ENCODE measurements at places on chromosomes 5 and 9. TPM values are rescaled to one million over a fixed set of nuclear protein-coding genes. Genes with fewer than 3 reads are reported as not detected.
A peak's percentile ranks its signal among the peaks of the same experiment; 100 is the strongest.

DNA sequence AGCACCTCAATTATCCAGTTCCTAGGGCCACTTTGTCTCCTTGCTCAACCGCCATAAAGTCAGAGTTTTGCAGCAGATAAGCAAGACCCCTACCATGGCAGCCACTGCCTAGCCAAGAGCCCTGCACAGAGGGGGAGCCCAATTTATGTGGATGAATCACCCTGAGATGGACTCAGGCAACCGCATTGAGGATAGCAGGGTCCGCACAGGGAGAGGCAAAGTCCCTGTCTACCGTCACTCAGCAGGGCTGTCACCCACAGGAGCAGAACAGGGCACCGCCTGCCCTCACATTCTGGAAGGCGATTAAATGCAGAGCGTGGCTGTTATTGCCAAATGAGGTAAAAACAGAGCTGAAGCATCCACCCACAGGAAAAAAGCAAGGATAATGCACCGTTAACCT, 1.7 kb downstream of the FBP2 start:
- DNase-seq: no peak

DNA sequence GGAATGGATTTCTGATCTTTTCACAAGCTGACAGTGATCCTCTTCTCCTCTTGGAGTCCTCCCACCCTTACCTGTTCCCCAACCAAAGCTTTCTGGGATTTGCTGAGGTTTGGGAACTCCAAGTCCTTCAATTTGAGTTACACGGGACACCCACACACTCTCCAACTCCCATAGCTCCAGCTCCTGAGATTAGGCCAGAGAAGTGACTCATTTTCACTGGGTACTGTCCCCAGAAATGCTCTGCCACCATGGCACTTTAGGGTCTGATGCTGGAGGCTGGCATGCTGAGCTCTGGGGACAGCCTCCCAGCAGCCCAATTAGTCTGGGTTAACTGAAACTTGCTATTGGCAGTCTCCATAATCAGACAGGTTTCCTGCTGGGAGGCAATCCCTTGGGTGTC, 14.0 kb upstream of the HRCT1 start:
- DNase-seq: no peak

GRCh38 chr5:180053061-180053602, 18.4 kb downstream of the RNF130 start:
- no peak for DNase-seq

GRCh38 chr5:59437176-59437575, 456.4 kb downstream of the PDE4D start:
- DNase-seq: no peak

DNA sequence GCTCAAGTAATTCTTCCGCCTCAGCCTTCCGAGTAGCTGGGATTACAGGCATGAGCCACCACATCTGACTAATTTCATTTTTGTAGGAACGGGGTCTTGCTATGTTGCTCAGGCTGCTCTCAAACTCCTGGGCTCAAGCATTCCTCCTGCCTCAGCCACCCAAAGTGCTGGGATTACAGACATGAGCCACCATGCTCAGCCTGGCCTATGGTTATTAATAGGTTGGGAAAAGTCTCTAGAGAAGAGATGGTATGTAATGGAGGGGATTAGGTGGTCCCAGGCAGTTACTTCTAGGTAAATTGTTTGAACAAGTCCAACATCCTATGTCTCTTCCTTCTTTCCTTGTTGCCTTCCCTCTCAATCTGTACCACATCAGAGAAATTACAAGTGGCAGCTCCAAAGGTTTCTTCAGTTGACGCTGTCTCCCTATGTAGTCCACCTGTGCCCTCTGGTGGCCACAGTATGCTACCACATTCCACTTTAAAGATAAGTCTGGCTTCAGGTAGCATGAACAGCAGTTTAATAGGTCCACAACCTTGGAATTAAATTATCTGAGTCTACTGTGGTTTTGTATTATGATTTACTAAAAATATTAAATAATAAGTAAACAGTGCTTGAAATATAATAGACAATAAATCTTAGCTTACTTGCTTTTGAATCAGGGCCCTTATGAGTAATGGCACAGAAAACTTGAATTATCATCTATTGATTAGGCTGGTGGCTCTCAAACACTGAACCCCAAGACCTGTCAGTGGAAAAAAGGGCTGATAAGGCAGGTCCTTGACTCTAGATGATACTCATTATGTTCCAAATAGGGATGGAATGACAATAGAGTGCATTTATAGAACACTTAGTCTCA, 9.7 kb downstream of the TIGD6 start:
- peak; percentile 63 for DNase-seq

GRCh38 chr5:132905938-132906337, 32.5 kb downstream of the LEAP2 start:
- DNase-seq: no peak

DNA sequence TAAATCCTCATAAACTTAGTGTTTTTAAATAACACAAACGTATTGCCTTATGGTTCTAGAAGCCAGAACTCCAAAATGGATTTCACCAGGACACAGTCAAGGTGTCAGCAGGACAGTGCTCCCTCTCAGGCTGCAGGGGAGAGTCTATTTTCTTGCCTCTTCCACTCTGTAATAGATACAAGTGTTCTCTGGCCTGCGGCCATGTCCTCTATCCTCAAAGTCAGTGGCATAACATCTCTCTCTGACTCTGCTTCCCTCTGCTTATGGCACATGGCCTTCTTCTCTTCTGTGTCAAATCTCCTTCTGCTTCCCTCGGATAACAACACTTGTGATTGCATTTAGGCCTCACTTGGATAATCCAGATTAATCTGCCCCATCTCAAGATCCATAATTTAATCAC, 129.4 kb upstream of the OR13F1 start:
- DNase-seq: no peak

- no peak for DNase-seq
Observed at GRCh38 chr5:142561029-142561428, 124.9 kb downstream of the FGF1 start.

- no peak for DNase-seq
Observed at GRCh38 chr5:139215107-139215975, 17.2 kb upstream of the SIL1 start.

GRCh38 chr5:14356305-14356704, 213.2 kb downstream of the TRIO start:
- DNase-seq: no peak

Gene PPP2R2B
- not detected for total RNA-seq

Gene FOXD4
- total RNA-seq: 0.24 TPM

Gene PCDHGA7
- total RNA-seq: 0.91 TPM

Gene PRSS3
- total RNA-seq: not detected

Measured in SJSA1 (cell line).